ENCODE measurements at places on chromosomes 11 and 22.

GRCh38 chr22:21622011-21622918 lies 7.6 kb downstream of the YDJC start:
- DNase-seq, result no peak

- no peak for DNase-seq
Measured at GRCh38 chr11:14554959-14555358, 34.8 kb upstream of the PSMA1 start.

DNA sequence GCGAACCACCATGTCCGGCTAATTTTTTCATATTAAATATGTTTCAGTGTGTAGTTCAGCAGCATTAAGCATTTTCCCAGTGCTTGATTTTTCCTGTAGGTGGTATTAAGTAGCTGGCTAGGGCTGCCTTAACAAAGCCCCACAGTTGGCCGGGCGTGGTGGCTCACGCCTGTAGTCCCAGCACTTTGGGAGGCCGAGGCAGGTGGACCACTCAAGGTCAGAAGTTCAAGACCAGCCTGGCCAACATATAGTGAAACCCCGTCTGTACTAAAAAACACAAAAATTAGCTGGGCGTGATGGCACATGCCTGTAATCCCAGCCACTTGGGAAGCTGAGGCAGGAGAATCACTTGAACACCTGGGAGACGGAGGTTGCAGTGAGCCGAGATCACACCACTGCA lies 33.5 kb upstream of the TOLLIP start:
- no peak for DNase-seq

GRCh38 chr11:76768909-76769560 lies 14.1 kb upstream of the TSKU start:
- DNase-seq, result no peak

- DNase-seq, result no peak
Measured at GRCh38 chr22:46084943-46085827, 65.1 kb upstream of the PPARA start.

DNA sequence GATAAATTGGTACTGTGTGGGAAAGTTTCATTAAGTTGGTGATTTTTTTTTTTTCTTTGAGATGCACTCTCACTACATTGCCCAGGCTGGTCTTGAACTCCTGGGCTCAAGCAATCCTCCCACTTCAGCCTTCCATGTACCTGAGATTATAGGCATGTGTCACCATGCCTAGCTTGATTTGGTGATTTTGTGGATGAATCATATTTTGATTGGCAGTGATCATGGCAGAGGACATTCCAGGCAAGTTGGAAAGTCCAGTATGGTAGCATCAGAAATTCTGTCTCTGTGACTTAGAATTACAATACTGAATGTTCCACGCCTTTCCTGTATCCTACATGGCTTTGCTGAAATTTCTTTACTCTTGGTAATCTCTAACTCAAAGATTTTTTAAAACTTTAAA lies 49.4 kb downstream of the HORMAD2 start:
- DNase-seq, result no peak

GRCh38 chr11:70265341-70265740 lies 5.1 kb upstream of the PPFIA1 start:
- no peak for DNase-seq

- DNase-seq, result no peak
Measured at GRCh38 chr11:79506734-79507344, 66.0 kb upstream of the TENM4 start.

- no peak for DNase-seq
Measured at GRCh38 chr11:93567401-93567895, 24.3 kb upstream of the SMCO4 start.

DNA sequence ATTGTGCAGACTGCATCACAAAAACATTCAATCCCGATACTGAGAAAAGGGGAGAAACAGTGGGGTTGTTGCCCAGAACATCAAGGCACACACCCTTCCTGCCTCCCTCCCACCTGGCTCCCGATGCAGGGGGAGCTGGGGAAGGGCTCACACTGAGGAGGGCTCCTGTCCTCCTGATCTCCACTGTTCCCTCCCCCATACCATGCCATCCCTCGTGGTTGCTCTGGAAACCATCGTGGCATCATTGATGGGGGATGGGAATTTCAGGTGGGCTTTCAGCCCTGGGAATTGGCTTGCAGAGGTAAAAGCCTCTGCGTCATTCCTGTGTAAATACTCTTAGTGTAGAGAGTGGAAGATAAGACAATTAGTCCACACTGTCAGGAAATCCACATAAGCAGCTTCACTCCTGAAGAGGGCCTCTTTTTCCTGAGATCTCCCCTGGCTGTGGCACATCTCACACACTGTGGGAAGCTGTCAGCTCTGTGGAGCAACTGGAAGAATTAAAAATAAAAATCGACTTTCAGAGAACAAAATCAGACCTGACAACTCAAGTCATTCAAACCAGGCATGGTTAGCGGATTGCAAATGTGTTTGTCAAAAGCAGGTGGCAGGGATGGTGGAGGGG lies 176.0 kb downstream of the CHST1 start:
- DNase-seq, result no peak

GRCh38 chr11:95768521-95768920 lies 21.1 kb downstream of the FAM76B start:
- no peak for DNase-seq

DNA sequence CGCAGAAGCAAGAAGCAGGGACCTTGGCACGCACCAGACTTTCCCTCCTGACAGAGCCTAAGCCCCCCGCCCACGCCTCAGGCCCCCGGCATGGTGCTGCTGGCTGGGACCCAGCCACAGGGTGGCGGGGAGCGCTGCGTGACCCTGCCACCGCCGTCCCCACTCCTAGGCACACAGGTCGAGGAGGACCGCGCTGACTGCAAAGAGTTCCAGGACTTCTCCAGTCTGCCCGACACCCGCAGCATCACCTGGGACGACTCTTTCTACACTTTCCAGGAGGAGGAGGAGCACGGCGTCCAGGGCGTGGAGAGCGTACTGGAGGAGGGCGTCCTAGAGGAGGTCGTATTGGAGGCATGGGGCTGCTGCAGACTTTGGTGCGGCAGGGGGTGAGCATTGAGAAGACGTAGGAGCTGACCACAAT lies 103.7 kb downstream of the TRIM51G start:
- no peak for DNase-seq

GRCh38 chr11:120217526-120217925 lies 6.7 kb downstream of the OAF start:
- no peak for DNase-seq

- no peak for DNase-seq
Measured at GRCh38 chr22:20080776-20081654, 974 bp downstream of the DGCR8 start.

GRCh38 chr11:130315354-130315970 lies 745 bp upstream of the ZBTB44 start:
- DNase-seq, result no peak

- DNase-seq, result no peak
Measured at GRCh38 chr22:47734511-47734910, 972.1 kb downstream of the TBC1D22A start.

DNA sequence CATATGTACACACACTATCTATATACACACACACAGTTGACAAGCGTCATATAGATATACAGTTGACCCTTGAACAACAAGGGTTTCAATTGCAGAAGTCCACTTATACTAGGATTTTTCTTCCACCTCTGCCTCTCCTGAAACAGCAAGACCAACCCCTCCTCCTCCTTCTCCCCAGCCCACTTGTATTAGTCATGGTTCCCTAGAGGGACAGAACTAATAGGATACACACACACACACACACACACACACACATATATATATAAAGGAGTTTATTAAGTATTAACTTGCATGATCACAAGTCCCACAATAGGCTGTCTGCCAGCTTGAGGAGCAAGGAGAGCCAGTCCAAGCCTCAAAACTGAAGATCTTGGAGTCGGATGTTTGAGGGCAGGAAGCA lies 92.9 kb downstream of the DHCR7 start:
- no peak for DNase-seq

DNA sequence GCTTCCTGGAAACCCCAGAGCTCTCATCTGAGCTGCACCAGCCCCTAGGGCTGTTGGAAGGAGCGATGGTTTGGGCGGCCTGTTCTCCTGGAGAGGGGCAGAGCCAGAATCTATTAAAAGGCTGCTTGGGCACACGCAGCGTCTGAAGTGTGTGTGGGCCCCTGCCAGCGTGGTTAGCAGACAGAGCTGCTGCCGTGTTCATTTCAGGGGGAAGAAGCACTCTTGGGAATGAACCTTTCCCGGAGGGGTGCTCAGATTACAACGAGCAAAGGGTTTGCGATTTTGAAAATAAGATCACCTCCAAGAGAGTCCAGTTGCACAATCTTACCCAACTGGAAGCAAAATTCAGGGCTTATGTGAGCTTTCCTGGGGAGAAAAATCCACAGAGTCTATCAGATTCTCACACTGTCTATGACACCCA lies 12.9 kb downstream of the ANO1 start:
- no peak for DNase-seq

DNA sequence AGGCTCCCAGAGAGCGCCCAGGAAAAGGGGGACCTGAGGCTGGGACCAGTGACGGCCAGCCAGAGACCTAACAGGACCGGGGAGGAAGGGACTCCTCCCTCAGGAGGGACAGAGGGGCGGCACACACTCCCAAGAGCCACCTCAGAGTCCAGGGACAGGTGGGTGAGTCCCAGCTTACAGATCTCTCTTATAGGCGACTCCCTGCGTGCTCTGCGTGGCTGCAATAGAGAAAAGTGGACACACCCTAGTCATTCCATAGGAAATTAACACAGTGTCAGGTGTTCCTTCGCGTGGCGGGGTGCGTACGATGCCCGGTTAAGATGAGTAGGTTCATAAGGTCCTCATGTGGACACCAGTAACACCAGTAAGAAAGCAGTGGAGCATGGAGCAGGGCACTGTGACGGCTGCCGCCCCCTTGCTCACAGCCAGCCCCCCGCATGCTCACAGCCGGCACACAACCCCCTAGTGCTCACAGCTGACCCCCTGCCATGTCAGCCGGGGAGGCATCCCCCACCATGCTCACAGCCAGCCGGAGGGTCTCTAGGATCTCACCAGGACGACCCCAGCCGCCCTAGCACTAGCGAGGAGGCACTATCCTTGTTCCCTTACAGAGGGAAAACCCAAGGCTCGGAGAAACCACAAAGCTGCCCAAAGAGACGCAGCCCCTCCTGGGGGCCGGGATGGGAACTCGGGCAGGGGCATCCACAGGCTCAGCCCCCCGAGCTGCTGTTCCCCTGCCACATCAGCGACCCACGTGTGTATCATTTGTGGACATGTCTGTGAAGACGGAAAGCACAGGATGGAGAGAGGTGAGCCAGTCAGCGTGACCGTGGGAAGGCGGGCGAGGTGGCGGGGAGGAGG lies 426.8 kb downstream of the TBC1D22A start:
- no peak for DNase-seq

- no peak for DNase-seq
Measured at GRCh38 chr22:31474743-31475142, 14.9 kb downstream of the EIF4ENIF1 start.

DNA sequence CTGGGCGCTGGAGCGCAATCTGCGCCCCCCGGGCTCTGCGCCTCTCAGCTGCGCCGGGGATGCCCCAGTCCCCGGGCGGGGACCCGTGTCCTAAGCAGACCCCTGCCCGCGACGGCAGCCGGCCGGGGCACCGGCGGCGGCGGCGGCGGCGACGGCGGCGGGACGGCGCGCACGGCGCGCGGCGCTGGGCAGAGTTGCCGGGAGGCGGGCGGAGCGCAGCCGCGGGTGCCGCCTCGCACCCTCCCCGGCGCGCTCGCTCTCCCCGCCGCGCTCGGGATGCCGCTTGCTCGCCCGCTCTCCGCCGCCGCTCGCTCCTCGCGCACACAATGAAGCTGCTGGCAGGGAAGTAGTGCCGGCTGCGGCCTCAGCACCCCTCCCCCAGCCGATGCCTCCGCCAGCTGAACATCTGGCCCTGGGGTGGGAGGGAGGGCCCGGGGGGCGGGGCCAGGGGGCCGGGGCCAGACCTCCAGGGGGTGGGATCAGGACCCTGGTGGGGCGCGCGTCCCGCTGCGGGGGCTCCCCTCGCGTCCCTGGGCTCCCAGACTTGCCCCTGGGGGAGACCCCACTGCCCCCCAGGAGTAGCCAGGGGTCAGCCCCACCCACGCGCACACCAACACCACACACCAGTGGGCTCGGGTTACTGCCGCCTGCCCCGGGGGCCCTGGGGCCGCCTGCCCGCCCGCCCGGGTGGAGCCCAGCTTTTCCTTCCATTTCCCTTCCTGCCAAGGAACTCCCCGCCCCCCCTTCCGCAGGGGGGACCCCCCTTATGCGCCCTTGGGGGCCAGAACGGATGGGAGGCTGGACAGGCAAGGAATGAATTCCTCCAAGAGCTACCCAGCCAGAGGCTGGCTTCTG lies at the start of gene RCOR2:
Gene RCOR2, minus strand, starts transcription at position 328 of the 855 bp plus-strand sequence. CDS start 708 bp downstream, outside the sequence.
- DNase-seq, result no peak

GRCh38 chr11:81700076-81700475 lies 1033.6 kb downstream of the FAM181B start:
- no peak for DNase-seq

GRCh38 chr11:117535201-117535849 lies 207.7 kb downstream of the CEP164 start:
- DNase-seq, result no peak

GRCh38 chr22:17972385-17973191 lies 51.8 kb downstream of the MICAL3 start:
- no peak for DNase-seq

GRCh38 chr11:66248903-66249302 lies 19.5 kb upstream of the RAB1B start:
- no peak for DNase-seq

DNA sequence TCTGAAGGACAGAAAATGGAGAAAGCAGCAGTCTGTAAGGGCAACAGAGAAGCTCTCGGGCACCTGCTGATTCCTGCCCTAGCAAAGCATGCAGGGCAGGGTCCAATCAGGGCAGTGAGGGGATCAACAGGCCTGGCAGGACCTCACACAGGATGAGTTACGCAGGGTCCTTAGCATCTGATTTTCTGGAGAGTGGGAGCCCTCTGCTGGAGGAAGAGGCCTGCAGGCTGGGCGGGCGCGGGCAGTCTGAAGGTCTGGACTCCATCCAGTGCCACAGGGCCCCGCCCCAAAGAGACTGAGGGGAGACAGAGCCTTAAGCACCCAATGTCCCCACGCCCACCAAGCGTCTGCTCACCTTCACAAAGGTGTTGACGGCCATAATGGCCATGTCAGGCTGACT lies 28.9 kb downstream of the AP1B1 start:
- no peak for DNase-seq

DNA sequence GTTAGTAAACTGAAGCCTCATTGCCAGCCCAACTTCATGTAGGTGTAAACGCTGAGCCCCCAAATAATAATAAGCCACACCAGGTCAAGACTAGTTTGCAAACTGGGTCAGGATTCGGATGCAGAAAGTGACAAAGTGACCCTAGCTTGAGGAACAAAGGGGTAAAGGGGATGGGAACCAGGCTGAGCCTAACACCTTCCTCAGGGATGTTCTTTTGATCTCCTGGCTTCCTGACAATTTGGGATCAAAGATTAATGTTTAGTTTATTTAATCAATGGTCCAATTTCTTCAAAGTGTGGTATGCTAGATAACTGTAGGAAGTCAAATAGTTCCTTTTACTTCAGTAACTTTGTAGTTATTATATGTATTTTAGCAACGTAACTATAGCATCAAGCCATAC lies 9.9 kb downstream of the GLYATL1 start:
- no peak for DNase-seq
